OCI-M1 (cell line): ENCODE measurements at places on chromosomes 16 and 17.

GRCh38 chr17:46916211-46916610, 6.7 kb upstream of the GOSR2 start:
- DNase-seq = no peak

- peak; percentile 82 for DNase-seq
Measured at GRCh38 chr16:20884240-20884556, 16.0 kb downstream of the DCUN1D3 start.

DNA sequence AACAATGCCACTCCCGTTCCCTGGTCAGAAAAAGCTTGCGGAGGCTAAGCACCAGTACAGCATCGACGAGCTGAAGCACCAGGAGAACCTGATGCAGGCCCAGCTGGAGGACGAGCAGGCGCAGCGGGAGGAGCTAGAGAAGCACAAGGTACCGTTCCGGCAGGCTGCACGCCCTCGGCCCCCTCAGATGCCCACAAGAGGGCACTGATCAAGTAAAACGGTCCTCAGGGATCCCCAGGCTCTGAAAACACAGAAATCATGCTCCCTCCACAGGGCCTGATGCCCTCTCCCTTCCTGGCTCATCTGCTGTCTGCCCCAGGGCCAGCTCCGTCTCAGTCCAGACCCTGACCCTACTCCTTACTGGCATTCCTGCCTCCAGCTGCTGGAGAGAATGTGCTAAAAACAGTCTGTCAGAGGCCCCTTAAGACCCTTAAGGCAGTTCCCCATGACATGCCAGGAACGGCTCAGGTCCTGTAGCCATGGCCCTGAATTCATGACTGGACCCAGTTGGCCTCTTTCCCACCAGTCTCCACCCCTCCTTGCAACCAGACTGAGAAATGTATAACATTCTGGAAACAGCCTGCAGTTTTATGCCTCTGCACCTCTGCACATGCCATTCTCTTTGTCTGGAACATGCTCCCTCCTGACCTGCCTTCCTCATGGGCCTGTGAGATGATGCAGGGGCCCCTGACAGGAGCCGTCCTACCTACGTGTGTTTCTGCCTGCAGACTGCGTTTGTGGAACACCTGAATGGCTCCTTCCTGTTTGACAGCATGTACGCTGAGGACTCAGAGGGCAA, 21.8 kb downstream of the DRC3 start:
- DNase-seq = peak; percentile 3

GRCh38 chr17:30232015-30232823, 3.3 kb downstream of the SLC6A4 start:
- no peak for DNase-seq

DNA sequence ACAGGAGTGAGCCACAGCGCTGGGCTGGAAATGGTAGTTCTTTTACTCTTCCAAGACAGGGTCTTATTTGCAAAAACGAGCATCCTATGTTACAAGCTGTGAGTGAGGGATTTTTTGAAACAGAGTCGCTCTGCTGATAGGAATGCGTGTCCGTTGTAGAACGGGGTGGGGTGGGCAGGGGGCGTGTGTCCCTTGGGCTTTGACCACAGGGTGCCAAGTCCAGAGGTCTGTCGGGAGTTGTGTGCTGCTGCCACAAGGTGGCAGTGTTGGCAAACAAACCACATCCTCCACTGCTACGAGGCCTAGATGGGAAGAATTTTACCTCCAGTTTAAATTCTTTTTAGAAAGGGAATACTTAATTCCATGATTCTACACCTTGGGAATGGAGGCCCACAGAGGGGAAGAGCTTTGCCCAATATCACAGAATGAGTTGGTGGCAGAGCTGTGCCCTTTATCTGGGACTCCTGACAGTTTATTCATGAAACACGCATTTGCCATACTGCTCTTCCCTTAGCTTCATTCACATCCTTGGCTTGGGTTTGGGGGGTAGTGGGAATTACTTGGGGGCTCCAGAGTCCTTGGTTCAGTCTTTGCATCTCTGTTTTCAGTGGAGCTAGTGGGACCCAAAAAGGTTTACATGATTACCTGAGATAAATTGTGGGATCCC, 30.6 kb upstream of the ETV4 start:
- DNase-seq = peak; percentile 85

DNA sequence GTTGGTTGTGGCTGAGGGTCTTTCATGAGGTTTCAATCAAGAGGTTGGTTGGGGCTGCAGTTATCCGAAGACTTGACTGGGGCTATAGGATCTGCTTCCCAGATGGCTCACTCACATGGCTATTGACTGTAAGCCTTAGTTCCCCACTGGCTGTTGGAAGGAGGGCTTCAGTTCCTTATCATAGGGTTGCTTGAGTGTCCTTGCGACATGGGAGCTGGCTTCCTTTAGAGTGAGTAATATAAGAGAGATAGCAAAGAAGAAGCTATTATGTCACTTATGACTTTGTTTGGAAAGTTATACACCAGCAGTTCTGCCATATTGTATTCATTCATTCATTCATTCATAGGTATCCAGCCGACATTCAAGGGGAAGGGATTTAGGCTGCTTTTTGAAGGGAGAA, 121.4 kb upstream of the WSCD1 start:
- DNase-seq = no peak

- peak; percentile 8 for DNase-seq
Measured at GRCh38 chr16:82331397-82331796, 161.4 kb upstream of the MPHOSPH6 start.
